ENCODE measurements at places on chromosomes 7 and 10.
A peak's percentile ranks its signal among the peaks of the same experiment; 100 is the strongest.

GRCh38 chr10:129023082-129023481 lies 444.0 kb upstream of the MGMT start:
- DNase-seq = no peak

- no peak for DNase-seq
These were observed 519.1 kb downstream of the NRG3 start for GRCh38 chr10:82394122-82394521.

DNA sequence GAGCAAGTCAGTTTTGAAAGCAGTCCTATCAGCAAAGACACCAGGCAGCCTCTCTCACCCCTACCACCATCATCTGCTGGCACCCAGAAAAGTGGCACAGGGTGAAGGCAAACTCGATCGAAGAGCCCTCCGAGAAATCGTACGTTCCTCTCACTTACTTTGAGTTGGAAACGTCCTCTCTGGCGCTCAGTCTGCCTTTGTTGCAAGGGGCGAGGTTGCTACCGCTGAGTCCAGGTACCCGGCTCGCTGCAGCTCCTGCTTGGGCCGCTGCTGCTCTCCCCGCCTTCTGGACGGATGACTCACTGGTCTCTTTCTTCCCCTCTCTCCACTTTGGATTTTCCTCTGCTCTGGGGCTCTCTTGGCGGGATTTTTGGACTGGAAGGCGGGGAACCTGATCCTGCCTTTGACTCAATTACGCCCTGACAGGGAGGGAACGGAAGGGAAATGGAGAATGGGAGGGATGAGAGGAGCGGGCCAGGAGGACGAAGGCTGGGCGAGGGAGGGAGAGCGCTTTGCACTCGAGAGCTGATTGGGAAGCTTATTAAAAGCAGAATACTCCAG lies at the start of gene PTN:
PTN (minus strand) TSS at position 453 of the 561 bp plus-strand sequence. CDS start 88,760 bp downstream, outside the sequence.
- peak; percentile 76 for DNase-seq

DNA sequence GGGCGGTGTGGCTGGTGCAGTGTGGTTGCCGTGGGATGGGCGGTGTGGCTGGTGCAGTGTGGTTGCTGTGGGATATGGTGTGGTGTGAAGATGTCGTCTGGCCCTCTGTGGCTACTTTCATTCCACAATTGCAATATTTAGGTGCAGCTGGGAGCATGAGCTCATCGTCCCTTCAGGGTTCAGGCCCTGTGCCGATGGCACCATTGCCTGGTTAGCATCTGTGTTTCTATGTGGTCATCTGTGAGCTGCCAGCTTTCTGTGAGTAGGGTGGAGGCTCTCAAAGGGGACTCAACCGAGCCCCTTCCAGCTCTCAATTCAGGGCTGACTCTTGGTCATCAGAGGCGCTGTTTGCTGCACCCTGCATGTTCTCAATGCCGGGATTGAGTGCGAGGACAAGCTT lies 3.6 kb downstream of the ADGRA1 start:
- DNase-seq = no peak

DNA sequence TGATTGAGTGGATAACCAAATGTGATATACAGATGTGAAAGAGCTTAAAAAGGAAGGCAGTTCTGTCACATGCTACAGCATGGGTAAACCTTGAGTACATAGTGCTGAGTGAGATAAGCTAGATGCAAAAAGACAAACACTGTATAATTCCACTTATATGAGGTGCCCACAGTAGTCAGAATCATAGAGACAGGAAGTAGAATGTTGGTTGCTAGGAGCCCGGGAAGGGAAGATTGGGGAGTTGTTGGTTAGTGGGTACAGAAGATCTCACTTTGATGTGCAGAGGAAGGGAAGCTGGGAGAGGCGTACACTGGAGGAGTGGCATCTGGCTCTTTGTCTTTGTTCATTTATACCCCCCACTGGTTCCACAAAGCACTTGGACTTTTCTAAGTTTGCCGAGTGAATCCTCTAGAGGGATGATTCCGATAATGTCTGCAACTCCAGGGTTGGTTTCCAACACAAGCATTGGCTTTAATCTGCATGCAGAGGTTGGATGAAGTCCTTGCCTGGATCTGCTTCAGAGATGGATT lies 39.5 kb downstream of the TSPAN14 start:
- DNase-seq = no peak

DNA sequence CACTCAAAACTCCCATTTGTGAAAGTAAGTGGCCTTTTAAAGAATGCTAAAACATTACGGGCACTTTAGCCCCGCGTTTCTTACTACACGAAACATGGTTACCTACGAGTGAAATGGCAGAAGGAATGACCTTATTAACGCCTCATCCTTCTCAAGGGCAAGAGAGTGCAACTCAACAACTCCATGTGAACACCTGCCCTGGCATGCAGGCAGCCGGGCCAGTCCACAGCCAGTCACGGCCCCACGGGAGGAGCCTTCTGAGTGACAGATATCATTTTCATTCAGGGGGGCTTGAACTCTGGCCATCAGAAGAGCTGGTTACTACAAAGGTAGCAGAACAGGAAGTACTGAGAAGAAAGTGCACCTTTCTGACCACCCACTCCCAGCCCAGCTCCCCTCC lies 236.1 kb downstream of the PTPRN2 start:
- DNase-seq = no peak

- no peak for DNase-seq
These were observed 109.9 kb downstream of the CUBN start for GRCh38 chr10:17019696-17020095.

GRCh38 chr10:29239569-29240472 lies 49.0 kb upstream of the LYZL1 start:
- peak; percentile 4 for DNase-seq

DNA sequence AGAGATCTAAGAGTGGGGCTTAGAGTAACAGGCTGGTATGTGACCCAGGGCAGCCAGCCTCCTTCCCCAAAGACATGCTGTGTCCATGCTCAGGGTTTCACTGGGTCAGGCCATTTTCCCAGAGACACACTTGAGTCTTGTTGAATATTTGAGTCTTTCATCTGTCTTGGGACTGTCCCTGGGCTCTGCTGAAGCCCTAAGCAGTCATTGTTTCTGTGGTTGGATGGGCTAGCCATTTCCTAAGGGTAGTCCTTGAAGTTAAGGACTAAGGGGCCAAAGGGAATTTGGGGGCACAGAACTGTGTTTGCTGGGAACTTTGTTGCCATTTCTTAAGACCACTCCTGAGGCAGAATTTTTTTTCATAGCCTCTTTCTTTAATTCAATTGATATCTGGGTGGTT lies 98.4 kb upstream of the SAMD8 start:
- no peak for DNase-seq

DNA sequence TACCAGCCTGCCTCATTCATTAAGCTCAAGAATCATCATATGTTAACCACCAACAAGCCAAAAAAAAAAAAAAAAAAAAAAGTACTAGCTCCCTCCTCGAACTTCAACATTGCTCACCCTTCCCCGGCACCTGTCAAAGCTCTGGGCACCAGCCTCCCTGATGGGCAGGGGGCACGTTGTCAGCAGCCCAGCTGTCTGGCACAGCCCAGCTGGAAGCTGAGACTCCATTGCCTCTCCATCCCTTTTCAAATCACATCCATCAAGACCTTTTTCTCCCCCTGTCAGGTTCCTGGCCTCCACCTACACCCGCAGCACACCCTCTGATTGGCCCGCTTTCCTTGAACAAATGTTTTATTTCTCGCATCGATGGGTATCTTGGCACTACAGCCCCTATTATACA lies 913.3 kb upstream of the AUTS2 start:
- DNase-seq = peak; percentile 98

DNA sequence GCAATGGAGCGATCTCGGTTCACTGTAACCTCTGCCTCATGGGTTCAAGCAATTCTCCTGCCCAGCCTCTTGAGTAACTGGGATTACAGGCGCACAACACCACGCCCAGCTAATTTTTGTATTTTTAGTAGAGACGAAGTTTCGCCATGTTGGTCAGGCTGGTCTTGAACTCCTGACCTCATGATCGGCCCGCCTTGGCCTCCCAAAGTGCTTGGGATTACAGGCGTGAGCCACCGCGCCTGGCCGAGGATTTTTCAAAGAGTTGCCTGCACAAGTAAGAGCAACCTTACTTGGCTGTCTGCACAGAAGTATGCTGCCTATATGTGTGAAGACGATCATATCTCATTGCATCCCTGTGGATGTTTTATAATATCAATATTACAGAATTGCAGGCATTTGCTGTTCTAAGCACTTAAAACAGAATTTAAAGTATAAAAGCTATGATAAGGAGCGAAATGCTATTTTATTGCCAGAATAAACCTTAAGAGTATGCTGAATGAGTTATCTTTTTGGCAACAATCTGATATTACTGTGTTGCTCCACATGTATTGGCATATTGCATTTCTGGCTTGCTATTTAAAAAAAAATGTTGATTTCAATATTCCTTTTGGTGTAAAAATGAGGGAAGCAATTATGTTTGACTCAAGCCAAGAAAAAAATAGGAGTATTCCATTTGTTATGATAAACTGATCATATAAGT lies 379.4 kb upstream of the SEMA3D start:
- no peak for DNase-seq

DNA sequence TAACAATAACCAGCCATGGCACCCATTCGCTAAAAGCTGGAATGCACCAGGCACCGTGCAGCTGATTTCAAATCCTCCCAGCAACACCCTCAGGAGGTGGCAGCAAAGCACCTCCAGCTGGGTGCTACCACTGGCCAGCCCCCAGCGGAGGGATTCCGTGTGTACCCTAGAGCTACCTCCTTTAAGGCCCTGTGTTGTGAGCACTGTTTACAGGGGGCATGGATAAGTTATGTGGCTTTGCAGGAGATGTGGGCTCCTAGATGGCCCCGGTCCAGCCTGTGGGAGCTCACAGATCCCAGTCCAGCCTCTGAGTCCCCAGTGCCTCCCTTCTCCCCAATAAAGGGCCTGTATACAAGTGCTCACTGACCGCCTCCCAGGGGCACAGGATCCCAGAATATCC lies 27.1 kb downstream of the TNRC18 start:
- DNase-seq = no peak

GRCh38 chr10:115903207-115903606 lies 369.8 kb downstream of the GFRA1 start:
- DNase-seq = no peak

DNA sequence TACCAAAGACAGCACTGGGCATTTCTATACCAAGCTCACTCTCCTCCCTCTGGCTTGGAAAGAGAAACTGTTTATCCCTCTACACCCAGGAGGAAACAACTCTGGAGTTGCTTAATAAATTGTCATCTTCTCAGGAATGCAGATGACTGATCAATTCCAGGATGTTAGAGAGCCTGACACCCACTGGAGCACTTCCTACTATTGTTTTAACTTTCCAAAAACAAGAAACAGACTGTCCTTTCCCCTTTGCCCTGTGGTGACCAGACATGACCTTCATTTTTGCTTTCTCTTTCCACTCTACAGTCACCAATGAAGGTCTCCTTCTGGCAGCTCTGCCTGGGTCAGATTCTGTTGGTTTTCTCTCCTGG lies 19.6 kb downstream of the GIMAP4 start:
- DNase-seq = no peak

- DNase-seq = no peak
These were observed 37.1 kb upstream of the TOMM7 start for GRCh38 chr7:22859641-22860290.

GRCh38 chr7:15515252-15515651 lies 46.6 kb downstream of the AGMO start:
- no peak for DNase-seq

DNA sequence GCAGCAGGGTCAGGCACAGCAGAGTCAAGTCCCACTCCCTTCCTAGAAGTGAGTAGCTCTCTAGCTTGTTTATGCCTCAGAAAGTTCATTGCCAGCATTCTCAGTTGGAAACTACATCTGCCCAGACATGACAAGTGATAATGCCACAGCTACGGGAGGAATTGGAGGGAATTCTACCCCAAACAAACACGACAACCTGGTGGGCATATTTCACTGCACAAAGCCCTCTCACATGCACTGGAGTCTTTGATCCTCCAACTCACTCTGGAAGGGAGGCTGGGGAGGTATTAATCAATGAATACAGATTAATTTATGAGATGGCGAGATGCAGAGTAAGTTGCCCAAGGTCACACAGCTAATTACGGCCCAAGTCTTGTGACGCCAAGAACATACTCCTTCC lies 126.0 kb upstream of the MGMT start:
- no peak for DNase-seq

DNA sequence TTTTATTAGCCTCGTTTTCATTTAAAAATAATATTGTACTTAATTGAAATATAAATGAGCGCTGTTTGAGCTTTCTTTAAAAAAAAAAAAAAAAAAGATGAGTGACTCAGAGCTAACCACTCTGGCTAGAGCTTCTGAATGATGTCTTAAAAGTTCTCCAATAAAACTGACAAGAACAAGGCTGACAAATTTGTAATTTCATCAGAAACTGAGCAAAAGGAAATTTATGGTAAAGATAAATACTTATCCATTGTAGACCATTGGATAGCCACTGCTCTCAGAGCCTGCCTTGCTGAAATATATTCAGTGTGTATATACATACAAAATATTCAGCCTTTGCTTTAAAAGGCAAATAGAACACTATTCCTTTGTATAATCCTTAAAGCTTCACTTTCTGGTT lies 91.2 kb upstream of the OIT3 start:
- no peak for DNase-seq

DNA sequence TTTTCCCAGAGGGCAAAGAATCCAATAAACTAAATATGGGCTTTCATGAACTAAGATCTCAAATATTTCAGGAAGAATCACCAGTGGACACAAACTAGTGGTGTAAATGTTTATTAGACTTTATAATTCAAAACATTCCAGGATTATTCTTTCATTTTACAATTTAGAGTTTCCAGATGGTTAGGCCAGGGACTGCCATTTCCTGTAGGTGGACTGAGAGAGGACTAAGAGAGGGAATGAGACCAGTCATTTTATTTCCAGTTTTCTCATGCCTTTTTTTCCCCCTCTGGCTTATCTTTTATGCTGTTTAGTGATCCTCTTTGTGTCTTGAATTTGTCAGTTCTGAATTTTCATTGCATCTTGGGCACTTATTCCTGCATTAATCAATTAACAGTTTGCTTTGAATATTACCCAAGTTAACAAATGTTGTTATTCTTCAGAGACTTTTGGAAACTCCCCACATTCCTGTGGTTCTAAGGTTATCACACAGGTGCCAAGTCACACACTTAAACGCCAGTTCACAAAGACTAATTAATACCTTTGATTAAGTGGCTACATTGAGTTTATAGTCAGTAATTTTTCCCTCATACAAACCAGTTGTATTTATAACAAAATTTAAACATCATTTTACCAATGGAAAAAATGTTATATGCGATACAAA lies 12.3 kb downstream of the CISD1 start:
- no peak for DNase-seq

- DNase-seq = no peak
These were observed 40.0 kb upstream of the EIF4H start for GRCh38 chr7:74134117-74134620.

GRCh38 chr10:89171263-89171872 lies 35.7 kb downstream of the CH25H start:
- no peak for DNase-seq

DNA sequence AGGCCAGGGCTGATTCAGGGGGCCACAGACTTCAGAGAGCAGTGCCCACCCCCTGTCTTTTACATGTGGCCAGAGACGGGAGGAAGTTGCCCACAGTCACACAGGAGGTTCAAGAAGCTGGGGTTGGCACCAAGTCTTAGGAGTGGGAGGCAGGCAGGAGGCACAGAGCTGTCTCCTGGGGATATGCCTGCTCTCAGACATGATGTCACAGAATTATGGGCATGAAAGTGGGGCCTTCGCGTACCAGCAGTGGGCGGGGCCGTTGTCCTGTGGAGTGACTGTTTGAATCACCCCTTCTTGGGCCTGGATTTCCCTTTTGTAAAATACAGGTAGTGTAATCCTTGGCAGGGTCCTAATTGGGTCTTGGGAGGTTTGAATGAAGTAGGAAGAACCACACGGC lies 81.2 kb upstream of the PPIF start:
- DNase-seq = no peak

GRCh38 chr10:99292159-99292558 lies 37.0 kb upstream of the CNNM1 start:
- DNase-seq = no peak

Data from NCI-H1092 treated with DMSO at 0.1 percent for 48 hours (cell line).